Activated CD8-positive, alpha-beta memory T cell treated with anti-CD3 and anti-CD28 coated beads for 24 hours (primary cell): ENCODE measurements at places on chromosomes 2 and 18.

- DNase-seq, result no peak
These were observed 53.4 kb downstream of the LIMS1 start for GRCh38 chr2:108587621-108588020.

DNA sequence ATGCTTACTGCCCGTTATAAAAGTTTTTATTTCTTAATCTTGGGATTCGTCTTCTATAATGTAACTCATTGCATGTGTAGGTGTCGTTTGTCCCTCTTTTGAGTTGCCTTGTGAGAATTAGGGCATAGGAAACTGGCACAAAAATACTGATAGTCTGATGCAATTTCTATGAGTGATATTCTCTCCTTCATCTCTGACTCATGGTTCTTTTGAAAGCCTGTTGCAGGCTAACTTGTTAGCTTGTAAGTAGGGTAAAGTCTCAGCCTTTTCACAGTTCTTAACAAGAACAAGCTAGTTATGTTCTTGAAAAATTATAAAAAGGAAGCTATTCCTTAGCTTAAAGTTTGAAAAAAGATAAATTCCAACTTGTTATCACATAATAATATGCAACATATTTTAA is 1085.4 kb upstream of the NRXN1 start:
- DNase-seq, result no peak

GRCh38 chr18:60686142-60686541 is 313.6 kb upstream of the MC4R start:
- no peak for DNase-seq

DNA sequence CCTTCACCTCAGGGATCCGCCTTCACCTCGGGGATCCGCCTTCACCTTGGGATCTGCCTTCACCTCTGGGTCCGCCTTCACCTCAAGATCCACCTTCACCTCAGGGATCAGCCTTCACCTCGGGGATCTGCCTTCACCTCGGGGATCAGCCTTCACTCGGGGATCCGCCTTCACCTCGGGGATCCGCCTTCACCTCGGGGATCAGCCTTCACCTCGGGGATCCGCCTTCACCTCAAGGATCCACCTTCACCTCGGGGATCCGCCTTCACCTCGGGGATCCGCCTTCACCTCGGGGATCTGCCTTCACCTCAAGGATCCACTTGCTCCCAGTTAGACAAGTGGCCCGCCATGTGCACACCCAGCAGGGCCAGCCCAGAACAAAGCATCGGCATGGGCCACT is 7.3 kb downstream of the KIF1A start:
- DNase-seq, result no peak

- DNase-seq, result peak; percentile 57
These were observed 45.2 kb downstream of the NCK2 start for GRCh38 chr2:105789745-105790460.

GRCh38 chr2:198351647-198352046 is 547.3 kb downstream of the PLCL1 start:
- DNase-seq, result no peak

DNA sequence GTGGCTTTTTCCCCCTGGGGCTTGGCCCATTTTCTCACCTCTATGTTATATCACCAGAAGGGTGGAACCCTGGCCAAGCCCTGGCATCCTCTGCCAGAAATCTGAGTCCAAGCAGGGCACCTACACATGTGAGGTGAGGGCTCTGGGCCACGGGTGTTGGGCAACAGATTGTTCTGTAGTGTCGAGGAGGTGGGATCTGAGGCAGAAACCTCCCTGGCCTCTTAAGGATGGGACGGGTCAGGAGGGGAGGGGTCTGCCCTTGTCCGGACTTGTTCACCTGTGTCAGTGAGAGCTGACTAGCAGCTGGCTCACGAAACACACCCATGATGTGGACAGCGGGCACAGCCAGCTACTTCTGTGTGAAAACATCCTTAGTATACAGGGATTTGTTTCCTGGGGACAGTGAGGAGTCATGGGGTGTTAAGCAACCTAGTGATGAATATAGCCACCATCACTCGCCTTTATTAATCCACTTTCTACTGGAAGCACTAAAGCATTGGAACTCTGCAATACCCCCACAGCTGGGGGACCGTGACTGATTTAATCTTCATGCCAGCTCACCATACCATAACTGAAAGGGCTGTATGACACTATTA is 35.6 kb downstream of the EPAS1 start:
- no peak for DNase-seq

DNA sequence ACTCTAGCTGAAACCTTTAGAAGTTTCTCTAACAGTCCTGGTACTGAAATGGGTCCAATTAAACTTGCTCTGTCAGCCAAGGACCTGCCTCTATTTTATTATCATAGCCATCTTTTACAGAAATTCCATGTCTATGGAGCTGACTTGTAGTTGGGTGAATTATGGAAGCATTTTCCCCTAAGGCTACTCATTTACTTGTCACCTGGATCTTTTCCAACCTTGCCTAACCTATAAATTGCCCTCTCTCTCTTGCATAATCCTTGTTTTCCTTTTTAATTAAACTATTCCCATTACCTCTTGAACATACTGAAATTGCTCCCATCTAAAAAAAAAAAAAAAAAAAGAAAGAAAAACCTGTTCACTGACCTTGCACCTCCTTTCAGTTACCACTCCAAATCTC is 74.6 kb upstream of the DOK6 start:
- no peak for DNase-seq

DNA sequence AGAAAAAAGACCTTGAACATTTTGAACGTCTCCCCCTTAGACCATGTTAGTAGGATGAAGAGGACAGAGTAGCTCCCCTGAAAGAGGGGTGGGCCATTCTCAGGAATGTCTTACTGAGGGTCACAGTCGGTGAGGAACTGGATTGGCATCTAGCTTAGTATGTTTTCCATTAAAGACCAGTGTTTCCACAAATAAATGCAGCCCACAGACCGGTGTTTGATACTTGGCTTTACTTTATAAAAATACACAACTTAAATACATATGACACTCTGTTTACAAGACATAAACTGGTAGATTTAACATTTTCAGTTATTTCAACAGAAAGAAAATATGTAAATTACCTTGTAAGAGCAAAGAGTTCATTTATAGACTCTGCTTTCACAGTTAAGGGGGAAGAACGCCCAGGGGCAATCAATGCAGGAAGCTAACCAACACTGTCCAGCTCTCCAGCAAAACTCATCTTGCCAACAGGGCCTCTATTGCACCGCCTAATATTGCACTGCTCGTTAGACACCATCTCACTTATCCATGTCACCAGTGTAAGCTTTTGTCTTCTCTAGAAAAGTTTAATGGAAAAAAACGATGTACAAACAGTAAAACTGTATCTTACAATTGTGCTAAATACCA is 23.5 kb upstream of the ADCY3 start:
- DNase-seq, result no peak

DNA sequence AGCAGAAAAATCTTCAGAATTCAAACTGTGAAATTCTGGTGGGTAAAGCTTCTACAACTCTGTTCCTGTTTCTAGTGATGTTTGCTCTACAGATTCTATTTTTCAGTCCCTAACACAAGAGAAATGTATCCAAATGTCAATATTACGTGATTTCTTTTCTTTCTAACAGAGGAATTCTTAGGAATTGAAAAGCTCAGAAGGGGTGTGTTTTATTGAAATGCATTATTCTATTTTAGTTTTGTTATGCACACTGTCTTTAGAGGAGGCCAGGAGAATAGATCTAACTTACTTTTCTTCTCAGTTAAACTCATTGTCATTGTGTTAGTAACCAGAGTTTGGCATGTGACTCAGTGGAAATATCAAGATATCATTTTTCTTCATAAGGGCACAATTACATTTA is 62.4 kb downstream of the MTX2 start:
- no peak for DNase-seq

- DNase-seq, result no peak
These were observed 323.3 kb downstream of the TGIF1 start for GRCh38 chr18:3773303-3773702.

DNA sequence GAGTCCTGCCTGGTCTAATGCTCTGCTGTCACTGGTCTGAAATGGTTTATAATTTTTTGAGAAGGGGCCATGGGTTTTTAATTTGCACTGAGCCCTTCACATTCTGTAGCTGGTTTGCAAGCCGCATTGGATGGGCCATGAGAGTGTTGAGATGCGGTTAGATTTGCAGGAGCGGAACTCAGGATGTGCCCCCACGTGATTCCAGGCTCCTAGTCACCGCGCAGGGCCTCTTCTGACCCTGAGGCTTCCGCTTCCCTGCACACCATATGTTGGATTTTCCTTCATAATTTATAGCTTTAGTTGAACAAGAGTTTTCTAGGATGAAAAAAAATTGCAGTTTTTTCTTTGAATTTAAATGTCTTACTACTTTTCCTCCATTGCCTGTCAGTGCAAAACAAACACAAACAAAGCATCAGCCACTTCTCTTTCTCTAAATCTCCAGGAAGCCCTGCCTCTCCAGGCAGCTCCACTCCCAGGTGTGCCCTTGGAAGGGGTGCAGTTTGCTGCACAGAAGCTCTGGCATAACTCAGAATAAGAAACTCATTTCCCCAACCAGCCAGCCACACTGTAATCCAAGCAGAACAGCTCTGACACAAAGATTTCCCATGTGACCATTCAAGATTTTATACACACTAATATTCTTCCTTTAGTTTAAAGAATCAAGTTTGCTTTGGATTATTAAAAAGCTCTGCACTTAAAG is 18.4 kb upstream of the TPO start:
- DNase-seq, result no peak

- DNase-seq, result no peak
These were observed 116.0 kb downstream of the ABCA12 start for GRCh38 chr2:215022418-215022817.

GRCh38 chr2:98334439-98335078 is 11.7 kb upstream of the CNGA3 start:
- no peak for DNase-seq

DNA sequence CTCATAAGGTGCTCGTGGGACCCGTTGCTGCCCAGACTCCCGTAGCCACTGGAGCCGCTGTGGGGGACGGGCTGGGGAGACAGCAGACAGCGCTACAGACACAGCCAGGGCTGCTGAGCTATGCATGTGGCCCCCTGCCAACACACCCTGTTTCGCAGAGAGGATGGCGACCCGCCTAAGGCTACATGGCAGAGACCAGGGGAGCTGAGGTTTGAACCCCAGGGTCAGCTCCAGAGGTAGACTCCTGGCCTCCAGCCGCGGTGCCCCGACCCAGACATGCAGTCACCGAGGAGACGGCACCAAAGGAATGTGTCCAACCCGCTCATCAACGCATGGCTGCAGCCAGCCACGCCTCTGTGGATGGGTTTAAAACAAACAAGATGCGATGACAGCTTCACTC is 21.0 kb upstream of the HES6 start:
- no peak for DNase-seq

DNA sequence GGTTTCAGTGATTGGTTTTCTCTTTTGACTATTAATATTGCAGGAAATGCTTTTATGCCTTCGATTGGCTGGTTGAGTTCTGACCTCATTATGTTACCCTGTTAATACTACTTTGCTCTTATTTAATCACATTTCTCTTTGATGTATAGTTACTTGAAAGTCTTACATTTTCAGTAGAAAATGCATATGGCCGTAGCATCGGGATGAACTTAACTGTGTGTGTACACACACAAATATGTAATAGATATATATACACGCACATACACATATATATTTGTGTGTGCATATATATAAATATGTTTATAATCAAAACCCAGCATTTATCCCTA is 1.6 kb downstream of the EPC2 start:
- DNase-seq, result no peak

DNA sequence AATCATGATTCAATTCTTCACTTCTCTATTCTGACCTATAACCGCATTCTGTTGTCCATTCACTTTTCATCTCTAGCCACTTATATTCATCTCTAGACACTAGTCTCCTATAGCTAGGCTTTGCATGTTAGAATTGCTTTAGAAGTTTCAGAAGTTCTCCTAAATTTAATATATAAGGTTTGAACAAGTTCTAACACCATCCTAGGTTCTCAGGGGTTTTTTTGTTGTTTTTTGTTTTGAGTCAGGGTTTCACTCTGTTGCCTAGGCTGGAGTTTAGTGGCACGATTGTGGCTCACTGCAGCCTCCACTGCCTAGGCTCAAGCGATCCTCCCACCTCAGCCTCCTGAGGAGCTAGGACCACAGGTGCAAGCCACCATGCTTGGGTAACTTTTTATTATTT is 19.9 kb downstream of the WDSUB1 start:
- DNase-seq, result no peak

- no peak for DNase-seq
These were observed 222.4 kb upstream of the COL3A1 start for GRCh38 chr2:188751816-188752215.

- DNase-seq, result no peak
These were observed 110.7 kb upstream of the STPG4 start for GRCh38 chr2:47265751-47266231.

DNA sequence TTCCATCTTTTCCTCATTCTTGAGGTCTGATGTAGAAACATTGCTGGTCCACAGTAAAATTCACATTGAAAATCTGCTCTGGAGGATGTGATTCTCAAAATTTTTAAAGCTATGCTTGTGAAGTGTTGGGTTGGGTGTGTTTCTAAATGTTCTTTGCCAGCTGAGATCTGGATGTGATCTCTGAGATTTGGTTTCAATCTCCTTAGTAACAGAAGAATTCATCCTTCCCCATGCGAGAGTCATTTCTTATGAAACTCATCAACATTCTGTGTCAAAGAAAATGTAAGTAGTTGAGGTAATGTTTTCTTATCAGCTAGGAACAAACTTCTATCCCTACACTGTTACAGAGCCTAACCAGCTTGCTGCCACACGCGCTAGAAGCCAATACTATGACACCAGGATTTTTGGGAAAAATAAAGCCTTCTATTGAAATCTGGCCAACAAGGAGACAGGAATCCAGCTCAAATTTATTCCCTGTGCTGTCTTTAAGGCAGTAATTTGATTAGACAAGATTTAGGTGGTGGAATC is 134.9 kb downstream of the PTH2R start:
- DNase-seq, result no peak

DNA sequence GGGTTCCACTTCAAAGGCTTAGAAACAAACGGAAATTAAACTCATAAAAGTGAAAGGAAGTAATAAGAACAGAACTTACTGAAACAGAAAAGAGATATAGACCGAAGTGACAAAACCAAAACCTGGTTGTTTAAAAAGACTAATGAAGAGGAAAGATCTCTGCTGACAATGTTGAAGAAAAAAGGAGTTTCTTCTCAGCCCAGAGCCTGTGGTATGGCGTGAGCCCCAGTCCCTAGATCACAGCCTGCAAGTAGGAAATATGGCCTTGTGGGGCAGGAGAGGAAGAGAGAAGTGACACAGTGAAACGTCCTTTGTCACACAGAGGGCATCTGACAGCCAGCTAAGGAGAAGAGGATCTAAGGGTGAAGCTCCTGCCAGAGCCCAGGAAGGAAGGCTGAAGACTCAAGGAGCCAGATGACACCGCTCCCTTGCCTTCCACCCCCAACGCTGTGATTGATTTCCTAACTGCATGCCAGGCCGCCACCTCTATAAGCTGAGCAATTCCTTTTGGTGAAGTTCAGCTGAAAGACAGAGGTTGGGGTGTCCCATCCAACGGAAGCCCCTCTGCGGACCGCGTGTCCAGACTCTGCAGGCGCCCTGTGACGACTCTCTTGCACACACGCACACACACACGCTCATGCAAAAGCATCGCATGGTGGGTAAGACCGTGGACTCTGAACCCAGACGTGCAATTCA is 141.1 kb downstream of the HDAC4 start:
- no peak for DNase-seq
